ENCODE measurements at places on chromosomes 5 and 9.

GRCh38 chr9:94480205-94480604 is 74.7 kb upstream of the PCAT7 start:
- no peak for DNase-seq

- DNase-seq, result no peak
Observed at GRCh38 chr5:28707706-28708105, 1669.3 kb upstream of the CDH9 start.

GRCh38 chr5:145246961-145247744 is 588.0 kb downstream of the PRELID2 start:
- peak; percentile 8 for DNase-seq

DNA sequence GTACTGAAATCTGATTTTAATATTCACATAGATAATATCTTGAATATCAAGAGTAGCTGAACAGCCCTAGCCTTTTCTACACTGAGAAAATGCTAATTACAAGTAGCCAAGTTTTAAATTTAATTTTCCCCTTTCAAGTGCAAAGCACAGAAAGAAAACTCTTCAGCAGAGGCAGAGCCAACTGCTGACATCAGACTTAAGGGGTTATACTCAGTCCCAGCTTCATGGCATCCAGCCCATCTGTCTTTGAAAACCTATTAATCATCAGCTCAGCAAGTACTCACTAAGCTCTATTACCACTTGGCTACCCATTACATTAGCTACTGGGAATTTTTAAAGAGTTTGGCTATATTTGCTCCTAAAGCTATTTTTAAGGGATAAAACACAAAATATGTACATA is 220.5 kb downstream of the SLC12A2 start:
- DNase-seq, result peak; percentile 2

- DNase-seq, result no peak
Observed at GRCh38 chr5:169566202-169566601, 17.4 kb upstream of the SPDL1 start.

GRCh38 chr9:134040176-134040565 is 14.9 kb downstream of the BRD3OS start:
- DNase-seq, result no peak

DNA sequence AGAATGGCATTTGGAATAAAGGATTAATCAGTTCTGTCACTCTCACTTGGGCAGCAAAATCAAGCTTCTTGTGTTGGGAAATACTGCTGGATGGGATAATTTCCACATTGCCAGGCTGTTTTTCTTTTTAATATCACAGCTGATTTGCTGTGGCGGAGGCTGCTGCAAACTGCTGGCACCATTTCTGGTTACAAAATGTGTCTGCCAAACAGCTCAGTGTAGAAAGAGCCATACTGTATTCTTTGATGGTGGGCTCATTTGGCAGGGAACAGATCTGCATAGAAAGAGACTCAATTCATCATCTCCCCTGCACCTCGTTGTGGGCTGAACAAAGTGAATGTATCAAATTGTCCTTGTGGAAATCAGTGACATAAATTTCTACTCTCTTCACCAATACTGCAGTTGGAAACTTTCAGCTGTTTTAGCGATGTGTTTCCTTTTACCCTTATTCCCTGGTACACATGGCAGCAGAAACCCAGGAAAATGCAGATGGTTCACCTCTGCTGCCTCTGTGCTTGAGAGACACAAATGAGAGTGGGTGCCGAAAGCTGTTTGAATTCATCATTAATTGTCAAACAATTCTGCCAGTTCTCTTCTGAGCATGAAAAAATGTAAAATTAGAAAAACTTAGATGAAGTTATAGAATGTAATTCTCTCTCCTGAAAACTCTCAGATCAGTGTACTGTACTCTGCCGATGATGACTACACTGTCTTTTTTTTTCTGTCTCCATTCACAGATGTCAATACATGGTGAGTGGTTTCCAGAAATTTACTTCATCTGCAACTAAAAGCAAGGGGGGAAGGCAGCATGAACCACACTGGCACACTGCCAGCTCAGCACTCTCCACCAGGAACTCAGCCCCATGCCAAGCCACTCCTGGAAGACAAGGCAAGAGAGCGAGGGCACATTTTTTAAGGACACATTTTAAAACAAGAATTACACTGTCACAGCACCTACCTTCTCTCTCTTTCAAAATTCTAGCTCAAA is 75.0 kb downstream of the HMHB1 start:
- peak; percentile 13 for DNase-seq

DNA sequence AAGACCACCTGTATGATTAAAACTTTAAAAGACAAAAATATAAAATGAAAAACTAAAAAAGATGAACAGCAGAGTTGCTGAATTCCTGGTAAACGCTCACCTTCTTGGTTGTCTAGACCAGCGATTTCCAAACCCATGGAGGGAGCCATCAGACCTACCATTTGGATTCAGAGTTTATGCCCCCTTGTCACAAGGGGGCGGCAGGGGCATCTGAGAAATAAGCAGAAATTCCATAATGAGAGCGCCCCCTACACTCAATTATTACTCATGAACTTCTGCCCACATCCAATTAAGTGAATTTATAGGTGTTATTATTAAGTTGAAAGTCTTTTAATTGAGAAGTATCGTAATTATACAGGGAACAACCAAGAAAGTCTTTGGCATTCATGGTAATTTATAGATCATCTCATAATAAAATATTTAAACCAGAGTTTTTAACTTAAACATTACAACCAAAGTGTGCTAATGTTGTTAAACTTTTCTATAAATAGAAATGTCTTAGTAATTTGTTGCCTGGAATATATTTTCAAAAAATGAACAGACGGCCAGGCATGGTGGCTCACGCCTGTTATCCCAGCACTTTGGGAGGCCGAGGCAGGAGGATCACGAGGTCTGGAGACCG is 35.2 kb upstream of the SPATA31C2 start:
- peak; percentile 51 for DNase-seq

- DNase-seq, result no peak
Observed at GRCh38 chr5:168780888-168781287, 201.7 kb upstream of the PANK3 start.

DNA sequence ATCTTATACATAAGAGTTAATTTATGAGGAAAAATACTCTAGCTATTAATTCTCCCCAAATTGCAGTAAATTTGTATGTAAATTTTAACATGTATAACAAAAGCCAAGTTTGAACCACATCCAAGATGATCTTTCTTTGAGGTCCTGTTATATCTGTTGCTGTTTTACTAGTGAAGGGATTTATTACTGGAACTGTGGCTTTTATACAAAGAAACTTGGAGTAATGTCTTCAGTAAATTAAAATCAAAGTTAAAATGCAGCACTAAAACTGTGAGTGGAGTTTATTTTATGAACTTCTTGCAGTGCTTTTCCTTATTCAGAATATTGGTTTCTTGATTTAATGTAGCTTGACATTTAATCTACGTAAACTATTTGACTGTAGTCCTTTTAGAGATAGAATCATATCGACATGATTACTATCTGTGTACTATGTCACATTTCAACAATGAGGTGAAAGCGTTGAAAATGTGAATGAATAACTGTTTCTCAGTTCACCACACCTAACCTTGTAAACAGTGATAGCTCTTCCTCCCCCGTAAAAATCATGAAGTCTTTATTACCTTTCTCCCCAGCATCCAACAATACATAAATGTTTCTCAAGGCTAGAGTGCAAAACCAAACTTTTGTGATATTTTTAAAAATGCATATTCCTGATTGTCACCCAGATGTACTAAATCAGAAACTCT is 53.2 kb upstream of the ISOC1 start:
- DNase-seq, result no peak

DNA sequence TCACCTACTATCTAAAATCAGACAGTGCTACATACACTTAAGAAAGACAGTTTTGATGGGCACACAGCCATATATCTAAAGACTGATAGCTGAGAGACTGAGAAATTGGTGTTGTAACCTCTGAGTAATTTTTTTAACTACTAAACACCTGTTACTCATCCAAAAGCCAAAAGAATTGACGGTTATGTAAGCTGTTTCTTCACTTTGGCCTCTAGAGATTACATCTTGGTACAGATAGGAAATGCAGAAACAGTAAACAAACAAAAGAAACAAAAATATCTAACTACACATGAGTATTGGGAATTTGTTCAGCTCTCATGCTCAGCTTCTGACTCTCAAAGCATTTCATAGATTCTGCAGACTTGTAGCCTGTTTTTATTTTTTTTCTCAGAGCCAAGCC is 152.1 kb upstream of the GAS1 start:
- DNase-seq, result no peak

- no peak for DNase-seq
Observed at GRCh38 chr9:136140966-136141365, 22.3 kb upstream of the TMEM250 start.

DNA sequence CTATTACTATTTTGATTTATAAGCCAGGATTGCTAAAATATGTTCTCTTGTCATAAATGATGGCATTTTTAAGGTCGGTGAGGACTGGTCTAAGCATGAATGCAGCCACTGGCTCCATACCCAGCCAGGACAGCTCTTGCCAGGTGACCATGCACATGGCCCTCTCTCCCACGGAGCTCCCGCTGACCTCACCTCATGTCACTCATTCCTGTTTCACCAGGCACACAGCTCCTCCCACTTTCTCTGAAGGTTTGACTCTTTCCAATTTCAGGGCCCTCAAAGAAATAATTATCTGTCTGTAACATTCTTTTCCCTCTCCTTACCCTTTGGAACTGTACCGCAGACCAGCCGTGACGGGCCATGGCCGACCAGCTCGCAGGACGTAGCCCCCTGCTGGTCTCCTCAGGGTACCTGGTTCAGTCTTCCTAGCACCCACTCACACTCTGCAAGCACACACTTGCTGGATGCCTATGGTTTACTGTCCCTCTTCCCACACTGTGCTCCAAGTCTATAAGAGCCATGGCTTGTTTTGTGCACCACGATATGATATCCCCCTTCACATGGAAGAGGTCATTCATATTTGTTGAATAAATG is 72.5 kb downstream of the LIFR start:
- DNase-seq, result no peak

- no peak for DNase-seq
Observed at GRCh38 chr5:173963867-173964441, 25.0 kb upstream of the C5orf47 start.

DNA sequence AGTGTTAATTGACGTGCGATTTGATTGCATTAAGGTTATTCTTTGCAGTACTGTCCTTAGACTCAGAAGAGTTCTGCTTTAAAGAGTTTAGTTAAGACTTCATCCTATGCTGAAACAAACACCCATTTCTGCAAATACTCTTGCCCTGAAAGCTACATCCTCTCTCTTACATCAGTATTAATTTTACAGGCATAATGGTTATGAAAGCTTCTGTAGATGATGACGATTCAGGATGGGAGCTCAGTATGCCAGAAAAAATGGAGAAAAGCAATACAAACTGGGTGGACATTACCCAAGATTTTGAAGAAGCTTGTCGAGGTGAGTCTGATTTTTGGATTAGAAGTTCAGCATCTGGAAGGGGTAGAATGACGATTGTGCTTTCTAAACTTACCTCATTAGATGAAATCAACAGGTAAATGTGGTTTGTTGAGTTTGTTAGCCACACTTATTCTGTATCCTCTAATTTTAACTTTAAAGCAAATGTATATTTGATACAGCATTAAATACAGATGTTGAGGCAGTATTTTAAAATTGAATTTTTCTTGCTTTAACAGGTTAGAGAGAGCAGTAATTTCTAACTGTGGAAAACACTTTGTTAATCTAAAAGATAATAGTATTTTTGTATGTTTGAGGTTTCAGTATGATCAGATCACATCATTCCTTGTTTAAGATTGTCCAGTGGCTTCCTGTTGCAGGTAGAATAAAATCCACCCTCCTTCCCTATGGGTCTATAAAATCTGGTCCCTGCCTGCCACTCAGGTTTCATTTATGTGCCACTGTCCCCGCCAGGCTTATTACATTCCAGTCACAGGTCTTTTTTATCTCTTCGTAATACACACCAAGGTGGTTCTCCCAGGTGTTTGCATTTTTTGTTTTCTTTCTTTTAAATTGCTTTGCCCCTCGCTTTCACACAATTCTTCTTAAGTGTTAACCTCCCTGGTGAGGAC is 1.3 kb downstream of the NAA35 start:
- DNase-seq, result no peak

DNA sequence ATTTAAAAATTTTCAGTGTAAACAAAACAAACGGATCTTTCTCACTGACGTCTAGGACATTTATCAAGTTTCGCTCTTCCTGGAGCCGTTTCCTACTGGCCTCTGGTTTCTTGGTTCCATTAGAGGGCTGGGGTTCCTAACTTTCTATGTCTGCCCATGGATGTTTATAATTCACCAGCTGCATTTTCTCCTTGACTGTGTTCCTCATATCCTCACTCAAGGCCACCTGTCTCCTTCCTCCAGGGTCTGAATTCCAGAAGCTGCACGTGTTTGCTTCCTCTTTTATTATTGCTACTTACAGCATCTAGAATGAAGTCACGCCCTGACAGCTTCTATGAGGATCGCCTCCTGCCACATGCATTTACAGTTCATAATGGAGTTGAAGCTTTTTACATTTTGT is 74.1 kb upstream of the BASP1 start:
- no peak for DNase-seq

- no peak for DNase-seq
Observed at GRCh38 chr5:66701244-66701643, 105.1 kb downstream of the MAST4 start.

DNA sequence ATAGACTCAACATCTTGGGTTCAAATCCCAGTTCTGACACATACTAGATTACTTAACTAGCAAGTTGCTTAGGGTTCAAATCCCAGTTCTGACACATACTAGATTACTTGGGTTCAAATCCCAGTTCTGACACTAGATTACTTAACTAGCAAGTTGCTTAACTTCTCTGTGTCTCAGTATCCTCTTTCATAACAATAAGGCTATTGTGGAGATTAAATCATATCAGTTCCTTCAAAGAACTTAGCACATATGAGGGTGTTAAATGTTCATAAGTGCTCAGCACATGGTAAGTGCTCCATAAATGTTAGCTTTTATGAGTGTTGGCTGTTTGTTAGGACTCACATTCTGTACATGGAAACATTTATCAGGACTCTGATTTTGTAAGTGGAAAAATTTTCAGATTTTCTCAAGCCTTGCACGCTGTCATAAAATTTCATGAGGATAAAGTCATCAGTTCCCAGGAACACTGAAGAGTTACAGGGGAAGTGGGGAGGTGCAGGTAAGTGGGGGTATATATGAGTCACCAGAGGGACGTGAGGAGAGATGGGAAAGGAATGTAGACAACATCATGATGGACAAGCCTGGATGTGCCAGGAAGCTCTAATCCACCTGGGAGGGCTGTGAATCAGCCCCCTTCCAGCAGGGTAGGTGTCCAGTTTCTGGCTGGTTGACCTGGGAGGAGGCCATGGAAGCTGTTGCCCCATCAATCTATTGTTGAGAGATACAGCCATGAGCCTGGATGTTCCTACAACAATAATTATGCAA is 532.2 kb upstream of the WWC1 start:
- DNase-seq, result peak; percentile 77

- no peak for DNase-seq
Observed at GRCh38 chr9:21758540-21758939, 43.9 kb upstream of the MTAP start.

- no peak for DNase-seq
Observed at GRCh38 chr5:61279725-61280124, 52.3 kb upstream of the ZSWIM6 start.

- DNase-seq, result no peak
Observed at GRCh38 chr5:124630767-124631704, 115.4 kb downstream of the ZNF608 start.

GRCh38 chr5:93845376-93845775 is 104.0 kb upstream of the POU5F2 start:
- no peak for DNase-seq

Measured in HTR-8/SVneo (cell line).